Mesenteric fat pad (tissue), 1 donor: ENCODE measurements at places on chromosomes 2 and 18.

DNA sequence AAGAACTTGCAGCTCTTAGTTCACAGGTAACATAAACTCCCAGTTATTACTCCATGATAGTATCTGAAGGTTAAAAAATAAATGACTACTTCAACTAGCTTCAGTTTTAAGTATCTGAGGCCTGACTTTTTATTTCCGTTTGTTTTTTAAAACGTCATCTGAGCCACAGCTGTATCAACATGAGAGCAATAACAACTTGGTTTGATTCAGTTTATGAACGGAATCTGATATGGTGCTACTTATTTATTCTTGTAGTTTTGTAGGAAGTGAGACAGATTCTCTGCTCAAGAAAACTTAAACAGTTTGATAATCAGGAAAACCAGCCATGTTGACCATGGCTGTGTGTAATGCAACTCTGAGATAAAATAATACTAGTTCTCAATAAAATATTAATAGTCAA lies 34.9 kb downstream of the NAB1 start:
- no peak for DNase-seq

DNA sequence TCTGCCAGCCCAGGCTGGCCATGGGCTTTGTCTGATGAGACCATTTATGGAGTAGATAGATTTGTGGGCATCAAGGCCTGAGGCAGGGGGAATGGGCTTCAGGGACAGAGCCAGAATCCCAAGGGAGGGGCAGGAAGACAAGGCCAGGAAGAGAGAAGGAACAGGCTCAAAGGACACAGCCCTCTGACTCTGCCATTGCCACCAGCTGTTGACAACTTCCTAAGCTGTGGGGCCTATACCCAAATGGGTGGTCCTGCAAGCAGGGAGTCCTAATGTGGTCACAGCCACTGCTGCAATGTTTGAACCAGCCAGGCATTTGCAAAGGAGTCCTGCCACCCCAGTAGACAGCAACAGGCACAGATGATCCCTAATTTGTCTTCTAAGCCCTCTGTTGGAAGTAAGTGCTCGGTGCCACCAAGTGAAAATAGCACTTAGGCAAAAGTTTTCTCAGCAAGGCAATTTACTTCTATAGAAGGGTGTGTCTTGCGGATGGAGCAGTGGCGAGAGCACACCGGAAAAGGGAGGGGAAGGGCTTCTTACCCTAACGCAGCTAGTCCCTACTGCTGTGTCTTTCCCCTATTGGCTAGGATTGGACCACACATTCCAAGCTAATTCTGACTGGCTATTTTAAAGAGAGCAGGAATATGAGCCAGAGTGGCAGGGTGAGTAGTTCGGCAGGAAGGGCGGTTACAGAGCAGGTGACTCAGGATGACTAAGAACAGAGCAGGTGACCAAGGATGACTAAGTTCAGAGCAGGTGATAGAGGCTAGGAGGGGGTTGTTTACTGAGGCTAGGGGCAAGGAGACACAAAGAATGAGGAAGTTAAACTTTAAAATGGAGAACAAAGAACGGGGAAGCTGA lies 47.2 kb downstream of the C1QL2 start:
- no peak for DNase-seq

DNA sequence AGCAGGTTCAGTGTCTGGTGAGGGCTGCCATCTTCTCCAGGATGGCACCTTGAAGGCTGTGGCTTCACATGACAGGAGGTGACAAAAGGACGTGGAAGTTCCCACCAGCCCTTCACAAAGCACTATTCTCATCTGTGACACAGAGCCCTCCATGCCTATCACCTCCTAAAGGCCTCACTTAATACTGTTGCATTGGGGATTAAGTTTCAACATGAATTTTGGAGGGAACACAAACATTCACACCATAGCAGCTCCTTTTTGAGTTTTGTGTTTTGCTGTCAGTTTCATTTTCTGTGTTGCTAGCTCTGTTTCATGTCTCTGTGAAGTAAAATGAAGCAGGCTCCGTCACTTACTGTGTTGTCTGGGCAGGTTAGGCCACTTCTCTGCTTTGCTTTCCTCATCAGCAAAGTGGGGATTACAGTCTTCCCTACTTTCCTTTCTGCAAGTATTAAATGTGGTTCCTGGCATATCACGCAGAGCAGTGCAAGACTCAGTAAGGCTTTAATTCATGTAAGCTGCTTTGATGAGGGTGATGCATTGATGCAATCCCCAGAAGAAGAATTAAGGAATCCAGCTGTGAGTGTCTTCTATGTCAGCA lies 31.6 kb downstream of the LIMS1 start:
- no peak for DNase-seq

- no peak for DNase-seq
Measured at GRCh38 chr2:96330407-96330806, 5.2 kb upstream of the NCAPH start.

GRCh38 chr2:127121776-127122176 lies 14.8 kb upstream of the BIN1 start:
- peak; percentile 89 for DNase-seq

DNA sequence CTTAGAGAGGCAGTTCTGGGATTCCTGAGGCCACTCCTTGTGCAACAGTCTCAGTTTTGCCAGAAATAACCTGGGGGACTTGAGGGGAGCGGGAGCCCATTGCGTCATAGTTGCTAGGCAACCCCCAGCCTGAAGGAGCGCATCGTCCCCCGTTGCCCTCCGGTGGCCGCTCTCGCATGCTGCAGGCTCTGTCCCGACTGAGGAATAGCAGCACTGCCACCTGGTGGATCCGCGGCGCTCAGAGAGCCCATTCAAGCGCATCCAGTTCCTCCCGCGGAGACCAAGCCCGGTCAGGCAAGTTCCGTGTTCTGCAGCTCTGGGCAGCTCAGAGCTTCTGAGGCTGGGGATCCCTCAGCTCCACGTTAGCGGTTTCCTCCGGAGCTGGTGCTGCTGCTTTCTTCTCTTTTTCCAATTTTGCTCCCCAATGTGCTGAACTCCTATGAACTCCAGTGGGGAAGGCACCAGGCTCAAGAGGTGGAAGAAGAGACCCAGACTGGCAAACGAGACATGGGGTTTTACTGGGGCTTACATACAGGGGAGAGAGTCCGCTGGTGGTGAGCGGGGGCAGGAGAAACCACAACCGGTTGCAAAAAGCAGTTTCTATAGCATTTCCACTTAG lies 15.1 kb downstream of the SLC4A3 start:
- peak; percentile 97 for DNase-seq

DNA sequence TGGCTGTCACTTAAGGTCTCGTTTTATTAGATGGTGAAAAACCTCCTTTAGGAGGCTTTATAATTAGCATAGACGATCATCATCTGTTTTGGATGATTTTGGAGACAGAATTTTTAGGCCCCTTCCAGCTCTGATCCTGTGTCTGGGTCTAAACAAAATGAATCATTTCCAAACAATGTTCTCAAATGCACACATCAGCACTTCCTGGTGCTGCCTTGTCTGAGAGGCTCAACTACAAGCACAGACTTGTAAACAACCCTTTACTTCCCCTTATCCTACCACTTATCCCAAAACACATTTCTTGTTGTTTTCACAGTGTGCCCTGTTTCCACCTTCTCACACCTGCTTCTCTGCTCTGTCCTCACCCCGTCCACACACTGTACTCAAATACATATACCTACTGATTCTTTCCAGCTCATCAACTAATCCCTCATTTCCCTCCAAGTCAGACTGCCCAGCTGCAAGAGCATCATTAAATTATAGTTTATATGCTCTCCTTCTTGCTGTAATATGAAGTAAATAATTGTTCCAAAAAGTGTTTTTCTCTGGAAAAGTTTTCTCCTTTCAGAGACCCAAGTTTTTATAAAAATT lies 71.2 kb upstream of the COL3A1 start:
- no peak for DNase-seq

DNA sequence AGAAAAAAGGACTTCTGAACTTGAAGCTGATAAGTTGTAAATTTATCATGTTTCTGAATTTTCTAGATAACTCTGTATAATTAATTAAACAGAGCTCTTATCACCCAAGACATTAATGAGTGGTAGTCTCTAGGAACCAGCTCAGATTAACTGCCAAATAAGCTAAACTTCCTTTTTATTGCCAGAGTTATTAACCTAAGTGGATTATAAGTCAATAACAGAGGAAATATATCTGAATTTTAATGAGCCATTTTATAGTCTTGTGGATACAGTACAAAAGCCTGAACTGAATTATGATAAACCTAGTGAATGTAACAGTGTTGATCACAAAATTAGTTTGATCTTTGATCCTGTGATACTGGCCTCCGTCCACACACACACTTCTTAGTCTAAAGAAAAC lies 111.5 kb downstream of the COMMD1 start:
- no peak for DNase-seq

- no peak for DNase-seq
Measured at GRCh38 chr2:136136931-136137330, 19.0 kb upstream of the CXCR4 start.
